Stimulated activated CD8-positive, alpha-beta memory T cell treated with anti-CD3 and anti-CD28 coated beads, Interleukin-12 subunit alpha, Interleukin-12 subunit beta, amount 100 ng/mL, for 1 hour (primary cell): ENCODE measurements at places on chromosomes 16 and 17.

GRCh38 chr16:31023252-31023602, 10.1 kb upstream of the STX4 start:
- no peak for DNase-seq

DNA sequence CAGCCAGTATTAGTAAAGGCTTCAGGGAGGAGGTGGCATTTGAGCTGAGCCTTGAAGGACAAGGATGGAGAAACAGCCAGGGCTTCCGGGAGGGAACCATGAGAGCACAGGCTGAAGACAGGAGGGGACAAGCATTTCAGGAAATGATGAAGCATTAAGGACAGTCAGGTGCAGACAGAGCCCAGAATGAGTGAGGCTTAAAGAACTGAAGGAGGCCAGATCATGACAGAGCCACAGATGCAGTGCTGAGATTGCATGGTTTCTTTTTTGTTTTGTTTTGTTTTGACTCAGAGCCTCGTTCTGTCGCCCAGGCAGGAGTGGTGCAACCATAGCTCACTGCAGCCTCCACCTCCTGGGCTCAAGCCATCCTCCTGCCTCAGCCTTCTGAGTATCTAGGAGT, 211.5 kb downstream of the SOX9 start:
- no peak for DNase-seq

DNA sequence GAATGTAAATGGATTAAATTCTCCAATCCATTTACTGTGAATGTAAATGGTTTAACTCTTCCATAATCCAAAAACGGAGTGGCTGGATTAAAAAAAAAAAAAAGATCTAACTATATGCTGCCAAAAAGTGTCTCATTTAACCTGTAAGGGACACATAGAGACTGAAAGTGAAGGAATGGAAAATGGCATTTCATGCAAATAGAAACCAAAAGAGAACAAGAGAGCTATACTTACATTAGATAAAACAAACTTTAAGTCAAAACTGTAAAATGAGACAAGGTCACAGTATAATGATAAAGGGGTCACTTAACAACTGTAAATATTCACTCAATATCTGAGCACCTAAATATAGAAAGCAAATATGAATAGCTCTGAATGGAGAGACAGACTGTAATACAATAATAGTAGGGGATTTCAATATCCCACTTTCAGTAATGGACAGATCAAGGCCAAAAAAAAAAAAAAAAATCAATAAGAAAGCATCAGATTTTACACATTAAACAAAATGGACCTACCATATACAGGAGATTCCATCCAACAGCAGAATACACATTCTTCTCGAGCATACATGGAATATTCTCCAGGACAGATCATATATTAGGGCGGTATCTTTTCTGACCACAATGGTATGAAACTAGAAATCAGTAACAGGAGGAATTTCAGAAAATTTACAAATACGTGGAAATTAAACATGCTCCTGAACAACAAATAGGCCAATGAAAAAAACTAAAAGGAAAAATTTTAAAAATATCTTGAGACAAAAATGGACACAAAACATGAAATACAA, 36.4 kb downstream of the CDR2 start:
- DNase-seq: no peak

DNA sequence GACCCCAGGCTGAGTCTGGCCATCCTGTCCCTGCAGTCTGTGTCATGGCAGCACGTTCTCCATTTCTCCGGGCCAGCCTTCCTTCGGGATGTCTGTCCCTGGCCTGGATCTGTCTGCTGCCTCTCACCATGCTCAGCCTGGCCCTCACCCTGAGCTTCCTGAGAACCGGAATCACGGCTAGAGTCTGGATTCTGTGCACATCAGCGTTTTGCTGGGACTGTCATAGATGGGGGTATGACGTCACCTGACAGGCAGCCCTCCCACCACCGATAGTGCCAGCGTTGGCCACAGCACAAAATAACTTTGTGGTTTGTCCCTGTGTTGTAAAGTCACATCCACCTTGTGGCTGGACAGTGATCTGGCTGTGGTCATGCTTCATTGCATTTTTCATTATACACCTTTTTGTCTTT, 59.2 kb downstream of the B9D1 start:
- no peak for DNase-seq

DNA sequence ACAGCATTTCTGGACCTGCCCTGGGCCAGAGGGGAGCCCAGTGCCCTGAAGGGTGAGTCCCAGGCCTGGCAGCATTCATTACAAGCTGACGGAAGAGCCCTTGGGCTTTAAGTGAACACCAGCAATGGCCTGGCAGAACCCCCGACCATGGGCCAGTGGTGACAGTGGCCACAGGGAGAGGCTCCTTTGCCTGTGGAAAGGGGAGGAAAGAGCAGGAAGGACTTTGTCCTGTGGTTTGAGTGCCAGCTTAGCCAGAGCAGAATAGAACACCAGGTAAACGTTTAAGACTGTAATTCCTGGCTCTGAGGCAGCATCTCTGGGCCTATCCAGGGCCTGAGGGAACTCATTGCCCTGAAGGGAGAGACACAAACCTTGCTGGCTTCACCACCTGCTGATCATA, 34.3 kb upstream of the ATP2C2 start:
- no peak for DNase-seq

DNA sequence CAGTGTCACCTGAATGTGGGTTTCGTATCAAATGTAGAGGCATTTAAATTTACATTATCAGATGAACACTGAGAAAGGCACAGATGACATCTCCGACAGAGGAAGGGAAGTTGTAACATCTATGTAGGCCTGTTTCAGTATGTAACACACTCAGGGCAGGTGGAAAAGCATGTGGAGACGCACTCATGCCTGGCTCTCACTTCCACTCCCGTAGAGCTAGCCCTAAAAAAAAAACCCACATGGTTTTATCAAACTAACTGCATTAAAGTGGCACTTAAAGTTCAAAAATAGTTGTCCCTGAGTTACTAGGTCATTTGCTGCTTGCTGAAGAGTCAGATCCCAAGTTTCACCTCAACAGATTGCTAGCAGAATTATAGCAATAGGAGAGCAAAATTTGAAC, 6.1 kb upstream of the ANKFY1 start:
- DNase-seq: no peak

DNA sequence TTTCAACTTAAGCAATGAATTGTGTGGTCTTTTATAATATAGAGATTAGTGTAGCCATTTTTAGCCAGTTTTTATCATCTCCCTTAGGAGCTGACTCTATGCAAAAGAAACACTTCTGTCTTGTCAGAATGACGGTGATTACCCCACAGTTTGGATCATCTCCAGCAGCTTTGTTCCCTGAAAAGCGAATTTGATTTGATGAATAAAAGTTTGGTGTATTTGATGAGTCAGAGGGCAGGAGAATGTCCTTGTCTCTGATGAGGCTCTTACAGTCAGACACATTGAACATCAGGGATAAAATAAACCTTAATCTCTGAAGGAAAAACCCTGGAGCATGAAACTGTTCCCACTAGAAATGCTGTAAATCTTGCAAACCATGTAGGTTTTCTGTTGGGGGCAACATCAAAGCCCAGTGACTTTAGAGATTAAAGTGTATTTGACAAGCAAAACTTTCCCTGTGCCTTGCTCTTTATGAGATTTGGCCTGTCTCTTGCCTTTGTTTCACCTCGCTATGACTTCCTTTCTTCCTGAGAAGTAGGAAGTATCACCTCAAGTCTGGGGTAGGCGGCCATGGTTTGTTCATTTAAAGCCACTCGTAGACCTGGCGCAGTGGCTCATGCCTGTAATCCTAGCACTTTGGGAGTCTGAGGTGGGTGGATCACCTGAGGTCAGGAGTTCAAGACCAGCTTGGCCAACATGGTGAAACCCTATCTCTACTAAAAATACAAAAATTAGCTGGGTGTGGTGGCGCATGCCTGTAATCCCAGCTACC, 209.3 kb downstream of the FTO start:
- no peak for DNase-seq

DNA sequence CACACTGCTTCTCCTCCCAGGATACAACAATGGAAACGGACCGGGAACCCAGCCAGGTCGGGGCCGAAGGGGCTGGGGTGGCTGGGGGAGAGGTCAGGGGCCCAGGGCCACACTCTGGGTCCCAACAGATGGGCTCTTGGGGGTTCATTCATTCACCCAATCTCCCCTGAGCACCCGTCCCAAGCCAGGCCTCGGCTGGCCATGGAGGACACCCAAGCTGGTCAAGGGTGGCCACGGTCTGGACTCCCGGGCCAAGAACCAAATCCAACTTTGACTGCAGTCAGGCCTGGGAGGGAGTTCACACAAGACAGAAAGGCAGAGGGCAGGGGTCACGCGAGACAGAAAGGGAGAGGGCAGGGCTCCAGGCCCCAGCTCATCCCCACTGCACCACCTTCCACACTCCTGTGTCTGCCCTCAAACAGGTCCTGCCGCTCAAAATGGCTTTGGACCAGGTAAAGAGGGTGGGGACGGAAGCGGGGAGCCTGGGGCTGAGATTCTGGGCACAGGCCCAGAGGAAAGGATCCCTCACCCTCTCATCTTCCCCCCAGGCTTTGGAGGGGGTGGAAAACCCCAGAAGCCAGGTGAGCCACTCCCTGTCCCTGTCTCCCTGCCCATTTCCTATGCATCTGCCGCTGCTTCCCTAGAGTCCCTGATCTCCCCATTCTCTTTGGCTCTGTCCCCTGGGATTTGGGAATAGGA, 12.3 kb upstream of the PKMYT1 start:
- no peak for DNase-seq

GRCh38 chr16:75043175-75043895, 44.5 kb downstream of the ZNRF1 start:
- no peak for DNase-seq

GRCh38 chr16:50367777-50368409, 895 bp downstream of the BRD7 start:
- no peak for DNase-seq

- DNase-seq: no peak
These were observed 184.3 kb downstream of the HS3ST4 start for GRCh38 chr16:25875956-25876598.

- peak; percentile 50 for DNase-seq
These were observed 22.6 kb downstream of the NDE1 start for GRCh38 chr16:15672514-15673167.

DNA sequence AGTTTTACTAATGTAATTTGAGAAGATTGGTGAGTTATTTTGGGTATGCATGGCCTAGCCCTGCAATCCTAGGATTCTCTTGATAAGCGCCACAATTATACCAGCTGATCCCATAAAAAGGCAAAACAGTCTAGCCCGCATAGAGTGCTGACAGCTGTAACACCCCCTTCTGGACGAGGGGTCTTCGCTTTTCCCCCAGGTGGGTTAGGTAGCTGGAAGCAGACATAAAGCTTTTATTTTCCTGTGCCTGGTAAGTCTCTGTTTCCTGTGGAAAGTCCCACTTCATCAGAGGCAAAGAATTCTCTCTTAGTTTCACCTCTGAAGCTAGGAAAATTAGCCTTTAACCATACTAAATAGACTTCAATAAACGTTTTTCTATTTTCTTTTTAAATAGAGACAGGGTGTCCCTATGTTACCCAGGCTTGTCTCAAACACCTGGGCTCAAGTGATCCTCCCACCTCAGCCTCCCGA, 108.3 kb downstream of the YPEL2 start:
- no peak for DNase-seq

GRCh38 chr17:47203984-47204721, 5.0 kb upstream of the MYL4 start:
- DNase-seq: peak; percentile 32

GRCh38 chr17:82065638-82066303, at the start of gene DUS1L:
TSS of gene DUS1L (minus strand) at chr17:82065804. CDS start at chr17:82065059, 745 bp downstream.
- peak; percentile 49 for DNase-seq

DNA sequence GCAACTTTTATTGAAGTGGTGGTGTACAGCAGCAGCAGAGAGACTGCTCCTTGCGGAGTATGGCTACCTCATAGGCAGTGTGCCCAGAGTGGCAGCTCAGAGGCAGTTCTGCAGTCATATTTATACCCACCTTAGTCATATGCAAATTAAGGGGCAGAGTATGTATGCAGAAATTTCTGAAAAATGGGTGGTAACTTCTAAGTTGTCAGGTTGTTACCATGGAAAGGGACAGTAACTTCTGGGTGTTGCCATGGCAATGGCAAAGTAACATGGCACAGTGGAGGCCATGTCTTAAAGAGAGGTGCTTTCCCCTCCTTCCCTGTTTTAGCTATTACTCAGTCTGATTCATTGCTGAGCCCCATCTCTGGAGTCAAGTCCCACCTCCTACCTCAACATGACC, 53.4 kb downstream of the MEOX1 start:
- DNase-seq: no peak

- DNase-seq: no peak
These were observed 2.0 kb upstream of the NAE1 start for GRCh38 chr16:66832661-66833305.

DNA sequence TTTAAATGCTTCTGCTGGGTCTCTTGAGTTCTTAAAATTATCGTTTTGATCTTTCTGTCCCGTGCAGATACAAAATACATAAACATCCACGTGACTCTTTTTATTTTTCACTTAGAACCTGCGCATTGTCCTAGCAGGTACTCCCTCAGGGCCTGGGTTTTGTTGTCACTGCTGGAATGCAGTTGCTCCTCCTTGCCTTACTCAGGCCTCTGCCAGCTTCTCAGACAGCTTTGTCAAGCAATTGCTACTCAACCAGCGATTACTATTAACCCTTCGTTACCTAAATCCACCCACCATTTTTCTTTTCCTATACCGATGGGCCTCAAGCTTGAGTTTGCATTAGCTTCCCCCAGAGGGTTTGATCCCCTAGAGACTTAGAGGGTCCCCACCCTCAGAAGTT, 405.9 kb upstream of the RBFOX1 start:
- DNase-seq: no peak

- no peak for DNase-seq
These were observed 8.3 kb upstream of the ST6GALNAC2 start for GRCh38 chr17:76593959-76594358.

GRCh38 chr17:14505606-14506005, 204.7 kb downstream of the HS3ST3B1 start:
- DNase-seq: no peak

DNA sequence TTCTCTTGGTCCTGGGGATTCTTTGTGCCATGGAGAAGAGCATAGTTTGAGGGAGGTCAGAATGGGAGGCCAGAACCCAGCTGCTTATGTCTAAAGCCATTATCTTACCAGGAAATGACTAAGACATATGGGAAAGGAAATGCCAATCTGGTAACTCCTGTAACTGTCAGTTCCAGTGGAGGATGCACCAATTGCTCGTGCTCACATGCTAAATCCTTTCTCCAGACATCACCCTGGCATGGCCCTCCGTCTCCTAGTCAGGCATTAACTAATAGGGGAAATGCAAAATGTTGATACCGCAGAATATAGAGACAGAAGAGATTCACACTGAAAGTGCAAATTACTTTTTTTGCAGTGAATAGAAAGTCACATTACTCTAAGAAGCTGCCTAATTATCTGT, 255.6 kb upstream of the HSBP1 start:
- DNase-seq: no peak

DNA sequence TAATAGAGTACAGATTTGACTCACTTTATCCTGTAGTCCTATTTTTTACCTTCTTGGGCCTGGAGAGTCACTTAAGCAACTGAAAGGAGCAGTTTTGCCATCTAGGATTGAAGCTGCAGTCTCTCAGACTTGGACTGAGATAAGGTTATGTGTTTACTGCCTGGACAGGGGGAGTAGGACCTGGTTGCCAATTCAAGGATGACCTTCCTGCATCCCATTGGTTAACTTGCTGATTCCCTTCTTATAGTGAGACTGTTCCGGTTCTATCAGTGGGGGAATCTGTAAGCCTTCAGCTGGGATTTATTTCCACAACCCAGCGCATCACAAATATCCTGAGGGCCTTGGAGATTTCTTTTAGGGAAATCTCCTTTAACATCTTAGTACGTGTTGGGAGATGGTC, 2.9 kb downstream of the UBN1 start:
- no peak for DNase-seq
